Cortex of kidney (tissue), 1 donor: ENCODE measurements at places on chromosomes 12 and 14.

DNA sequence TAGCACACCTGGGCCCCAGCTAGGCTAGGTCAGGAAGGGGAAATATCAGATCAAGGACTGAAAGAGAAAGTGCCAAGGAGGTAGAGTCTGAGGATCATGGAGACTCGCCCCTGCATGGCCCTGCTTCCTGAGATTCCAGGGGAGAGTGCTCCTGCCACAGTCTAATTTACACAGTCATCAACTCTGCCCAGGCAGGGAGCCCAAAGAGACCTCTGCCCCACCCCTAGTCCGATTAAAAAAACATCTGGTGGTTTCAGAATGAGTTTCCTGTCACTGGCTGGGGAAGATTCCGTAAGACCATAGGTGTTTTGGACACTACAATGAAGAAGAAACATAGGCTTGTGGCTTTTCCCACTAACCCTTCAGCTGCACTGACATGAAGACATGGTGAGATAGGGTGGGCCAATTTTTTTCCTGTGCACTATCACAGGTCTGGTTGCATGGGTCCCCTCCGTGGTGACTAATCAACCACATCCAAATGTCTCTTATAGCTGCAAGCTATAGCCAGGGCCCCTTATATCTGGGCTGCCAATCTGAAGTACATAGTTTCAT lies 31.5 kb upstream of the GZMB start:
- DNase-seq = no peak

DNA sequence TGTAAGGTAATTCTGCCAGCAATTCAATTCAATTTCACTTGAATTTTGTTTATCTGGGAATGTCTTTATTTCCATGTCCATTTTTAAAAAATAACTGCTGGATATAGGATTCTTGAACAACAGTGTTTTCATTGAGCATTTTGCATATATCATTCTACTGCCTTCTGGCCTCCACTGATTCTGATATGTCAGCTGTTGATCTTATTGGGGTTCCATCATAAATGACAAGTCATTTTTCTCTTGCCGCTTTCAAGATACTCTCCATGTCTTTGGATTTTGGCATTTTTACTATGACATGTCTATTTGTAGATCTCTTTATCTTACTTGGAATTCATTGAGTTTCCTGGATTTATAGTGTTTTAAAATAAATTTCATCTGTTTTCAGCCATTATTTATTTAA lies 180.5 kb upstream of the LMNTD1 start:
- DNase-seq = no peak

- no peak for DNase-seq
These were observed 6.1 kb upstream of the NUAK1 start for GRCh38 chr12:106144847-106145246.

GRCh38 chr14:33347796-33348195 lies 409.1 kb downstream of the NPAS3 start:
- DNase-seq = no peak

- no peak for DNase-seq
These were observed 395.2 kb upstream of the TMTC1 start for GRCh38 chr12:30178916-30179315.

DNA sequence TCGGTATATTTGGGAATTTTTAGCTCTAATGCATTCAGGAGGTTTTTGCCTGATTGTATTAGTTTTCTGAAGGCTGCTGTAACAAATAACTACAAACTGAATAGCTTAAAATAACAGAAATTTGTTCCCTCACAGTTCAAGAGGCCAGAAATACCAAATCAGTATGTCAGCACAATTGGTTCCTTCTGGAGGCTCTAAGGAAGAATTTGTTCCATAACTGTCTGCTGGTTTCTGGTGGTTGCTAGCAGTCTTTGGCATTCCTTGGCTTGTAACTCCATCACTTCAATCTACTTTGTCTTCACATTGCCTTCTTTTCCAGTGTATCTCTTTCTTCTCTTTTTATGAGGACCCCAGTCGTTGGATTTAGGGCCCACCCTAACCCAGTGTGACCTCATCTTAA lies 21.3 kb downstream of the TMTC3 start:
- no peak for DNase-seq

DNA sequence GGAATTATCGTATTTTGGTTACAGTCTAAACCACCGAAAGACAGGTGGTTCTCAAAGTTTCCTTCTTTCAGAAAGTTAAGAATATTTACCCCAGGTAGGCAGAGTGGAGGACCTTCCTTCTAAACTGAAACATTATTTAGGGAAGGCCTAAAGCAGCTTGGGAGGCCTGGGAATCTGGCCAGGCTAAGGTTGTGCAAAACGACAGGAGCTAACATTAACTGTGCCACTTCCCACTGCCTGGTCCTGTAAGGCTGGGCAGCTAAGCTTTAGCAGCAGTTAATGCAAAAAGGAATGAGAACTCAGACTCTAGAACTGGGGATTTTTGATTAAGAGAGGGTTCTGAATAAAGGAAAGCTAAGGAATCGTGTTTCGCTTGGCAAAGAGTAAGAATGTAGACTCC lies 82.6 kb downstream of the SLCO1A2 start:
- no peak for DNase-seq

- DNase-seq = no peak
These were observed 304.1 kb downstream of the SNAPC1 start for GRCh38 chr14:62066304-62066703.

- DNase-seq = no peak
These were observed 473.5 kb upstream of the MGAT4C start for GRCh38 chr12:86729739-86730138.

GRCh38 chr12:21823581-21823980 lies 49.1 kb upstream of the KCNJ8 start:
- DNase-seq = no peak

- DNase-seq = no peak
These were observed 15.9 kb downstream of the NCOR2 start for GRCh38 chr12:124551268-124552144.

DNA sequence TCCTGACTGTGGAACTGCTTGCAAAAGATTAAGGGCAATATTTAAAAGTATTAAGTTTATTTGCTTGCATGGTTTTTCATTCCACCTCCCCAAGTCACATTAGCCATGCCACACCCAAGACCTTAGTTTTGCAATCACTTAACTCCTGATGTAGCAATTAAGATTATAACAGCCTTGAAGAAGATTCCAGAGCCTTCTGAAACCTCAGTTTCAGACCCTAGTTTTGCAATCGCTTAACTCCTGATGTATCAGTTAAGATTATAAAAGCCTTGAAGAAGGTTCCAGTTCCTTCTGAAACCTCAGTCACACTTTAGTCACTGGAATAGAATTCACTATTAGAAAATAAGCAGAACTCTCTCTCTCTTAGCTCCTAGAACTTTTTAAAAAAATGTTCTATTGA lies 42.7 kb upstream of the DCN start:
- DNase-seq = no peak

DNA sequence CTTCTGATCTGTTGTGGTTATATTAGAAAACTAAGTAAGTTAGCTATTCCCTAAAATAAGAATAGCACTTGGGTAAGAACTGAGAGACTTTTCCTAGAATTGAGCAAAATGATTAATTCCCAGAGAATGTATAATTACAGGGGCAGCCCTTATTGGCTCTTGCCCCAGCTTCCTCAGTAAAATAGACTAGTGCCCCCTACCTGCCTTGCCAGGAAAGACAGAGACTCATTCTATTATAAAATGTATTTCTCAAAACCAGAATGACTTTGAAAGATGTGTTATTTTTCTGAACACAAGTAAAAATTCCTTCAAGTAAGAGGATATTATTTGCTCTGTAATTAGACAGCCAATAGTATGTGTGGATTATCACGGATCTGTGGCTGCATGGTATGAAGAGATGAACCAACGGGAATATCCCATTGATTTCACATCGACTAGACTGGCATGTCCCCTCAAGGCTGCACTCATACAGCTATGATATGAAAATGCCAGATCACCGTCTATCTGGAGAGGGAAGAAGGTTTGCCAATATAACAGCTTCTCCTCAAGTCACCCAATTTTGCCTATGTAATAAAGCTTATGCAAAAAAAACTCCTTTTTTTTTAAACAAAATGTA lies 7.4 kb upstream of the GLRX5 start:
- no peak for DNase-seq

- DNase-seq = no peak
These were observed 2.6 kb downstream of the C12orf43 start for GRCh38 chr12:121013715-121014114.

- no peak for DNase-seq
These were observed 21.8 kb upstream of the MEG3 start for GRCh38 chr14:100804138-100804537.

GRCh38 chr14:92954933-92955332 lies 32.0 kb downstream of the CHGA start:
- no peak for DNase-seq

DNA sequence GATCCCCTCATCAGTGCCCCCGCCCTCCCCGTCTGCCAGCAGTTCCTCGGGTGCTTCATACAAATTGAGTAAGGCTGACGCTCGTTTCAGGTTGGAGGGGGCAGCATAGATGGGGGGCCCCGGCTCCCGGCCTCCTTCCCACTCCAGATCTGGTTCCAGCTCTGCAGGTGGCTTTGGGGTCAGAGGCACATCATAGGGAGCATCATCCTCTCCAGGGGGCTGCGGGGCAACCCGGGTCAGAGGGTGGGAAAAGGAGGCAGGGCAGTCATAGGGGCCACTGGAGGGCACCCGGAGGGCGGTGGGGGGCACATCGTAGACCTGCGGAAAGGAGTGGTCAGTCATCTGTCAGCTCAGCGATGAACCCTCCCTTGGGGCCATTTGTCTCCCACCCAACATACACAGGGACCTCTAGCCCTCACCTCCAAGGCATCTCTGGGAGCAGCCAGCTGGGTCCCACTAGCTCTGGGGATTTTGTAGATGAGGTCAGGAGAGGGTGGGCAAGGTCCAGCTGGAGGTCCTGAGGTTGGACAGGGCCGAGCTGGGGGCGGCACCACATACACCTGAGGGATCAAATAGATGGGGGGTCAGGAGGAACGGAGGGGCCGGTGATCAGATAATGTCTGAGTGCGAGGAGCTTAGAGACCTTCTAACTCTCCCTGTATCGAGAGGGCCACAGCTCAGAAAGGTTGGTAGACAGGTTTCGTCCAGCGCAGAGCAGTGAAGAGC lies 5.1 kb downstream of the EFS start:
- DNase-seq = no peak

- no peak for DNase-seq
These were observed 31.6 kb downstream of the LIMA1 start for GRCh38 chr12:50251619-50252252.

DNA sequence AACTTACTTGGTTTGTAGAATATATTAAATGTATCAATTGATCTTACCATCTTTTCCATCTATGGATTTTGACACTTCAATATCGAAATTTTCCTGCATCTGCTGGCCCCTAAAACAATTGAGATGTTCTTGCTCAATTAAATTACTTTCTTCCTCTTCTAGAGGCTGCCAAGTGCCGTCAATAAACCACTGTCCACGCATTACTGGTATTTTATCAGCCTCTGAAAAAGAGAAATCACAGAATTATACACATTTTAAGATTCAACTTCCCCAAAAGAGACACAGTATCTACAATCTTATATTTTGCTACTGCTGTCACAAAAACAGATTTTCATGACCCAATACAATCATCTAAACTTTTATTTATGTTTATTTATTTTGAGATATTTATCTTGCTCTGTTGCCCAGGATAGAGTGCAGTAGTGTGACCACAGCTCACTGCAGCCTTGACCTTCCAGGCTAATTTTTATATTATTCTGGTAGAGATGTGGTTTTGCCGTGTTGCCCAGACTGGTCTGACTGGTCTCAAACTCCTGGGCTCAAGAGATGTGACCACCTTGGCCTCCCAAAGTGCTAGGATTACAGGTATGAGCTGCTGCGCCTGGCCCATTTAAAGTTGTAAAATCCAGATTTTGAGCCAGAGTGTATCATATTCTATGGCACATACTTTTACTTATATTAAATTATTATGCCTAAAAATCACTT lies 49.3 kb downstream of the DDHD1 start:
- no peak for DNase-seq

DNA sequence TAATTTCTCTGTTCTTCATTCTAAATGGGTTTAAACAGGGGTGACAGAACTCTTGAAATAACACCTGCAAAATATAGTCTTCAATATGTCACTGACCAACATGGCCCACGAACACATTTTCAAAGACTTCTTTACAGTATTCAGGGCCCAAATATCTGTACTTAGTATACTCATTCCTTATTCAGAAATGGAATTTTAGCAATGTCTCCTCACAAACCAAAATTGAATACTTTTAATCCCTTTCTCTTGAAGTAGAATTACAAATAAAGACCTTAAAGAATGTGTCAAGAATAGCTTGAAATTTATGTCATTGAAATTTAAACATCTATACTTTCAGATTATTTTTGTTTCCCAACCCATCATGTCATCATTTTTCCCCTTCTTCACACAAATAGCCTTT lies 263.1 kb downstream of the LRIG3 start:
- DNase-seq = no peak

GRCh38 chr12:118853634-118854033 lies 127.7 kb upstream of the SRRM4 start:
- DNase-seq = no peak

DNA sequence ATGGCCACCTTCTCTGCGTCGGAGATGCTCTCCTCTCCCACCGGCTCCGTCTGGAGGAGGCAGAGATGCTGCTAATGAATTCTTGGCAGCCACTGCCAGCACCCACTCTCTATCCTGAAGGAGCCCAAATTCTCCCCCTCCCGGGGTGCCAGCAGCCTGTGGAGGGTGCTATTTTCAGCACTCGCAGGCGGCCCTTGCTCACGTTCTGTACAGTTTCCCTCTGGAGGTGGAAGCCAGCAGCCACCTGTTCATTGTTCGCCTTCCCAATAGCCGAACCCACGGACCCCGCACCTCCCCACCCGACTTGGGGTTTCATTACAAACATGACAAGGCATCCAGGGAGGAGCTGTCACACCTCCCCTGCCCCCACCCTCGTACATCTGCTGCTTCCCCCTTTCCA lies 27.8 kb downstream of the SNRNP35 start:
- no peak for DNase-seq

DNA sequence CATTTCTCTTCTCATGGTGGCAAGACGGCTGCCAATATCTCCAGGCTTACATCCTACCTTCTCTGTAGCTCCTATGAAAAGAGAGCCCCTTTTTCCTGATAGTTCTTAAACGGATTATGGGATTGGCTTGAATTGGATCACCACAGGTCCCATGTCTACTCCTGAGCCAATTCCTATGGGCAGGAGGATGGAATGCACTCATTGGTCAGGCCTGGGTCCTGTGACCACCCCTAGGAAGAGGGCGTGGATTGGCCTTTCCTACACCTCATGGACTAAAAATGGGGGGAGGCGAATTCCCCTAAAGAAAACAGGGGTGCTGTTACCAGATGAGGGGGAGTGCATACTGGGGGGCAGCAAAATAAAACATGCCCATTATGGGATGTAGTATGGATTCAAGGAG lies 108.8 kb downstream of the PTPN11 start:
- no peak for DNase-seq
